Esophagus muscularis mucosa (tissue), 4 donors: ENCODE measurements at places on chromosomes 3 and 15. TPM values are rescaled to one million over a fixed set of nuclear protein-coding genes. Genes with fewer than 3 reads are reported as not detected.

DNA sequence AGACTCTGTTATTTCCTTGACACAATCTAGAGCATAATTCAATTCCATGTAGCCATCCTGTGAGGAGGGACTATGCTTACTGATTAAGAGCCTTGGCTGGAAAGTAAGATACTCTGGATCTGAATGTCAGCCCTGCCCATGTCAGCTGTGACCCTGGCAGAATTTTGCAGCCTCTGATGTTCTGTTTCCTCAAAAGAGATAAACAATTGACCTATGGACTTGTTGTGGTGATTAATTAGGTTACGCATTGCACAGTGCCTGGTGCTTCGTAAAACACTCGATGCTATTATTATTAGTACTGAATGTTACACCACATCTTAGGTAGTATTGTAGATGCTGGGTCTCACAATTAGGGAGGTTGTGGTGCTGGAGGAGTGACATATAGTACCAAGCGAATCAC is 161.3 kb upstream of the MEIS2 start:
- no peaks in the 10 kb centered on the region for H3K27me3 ChIP-seq
- no peaks in the 10 kb centered on the region for H3K36me3 ChIP-seq
- no peak overlapping the region for H3K27ac ChIP-seq
- no peaks in the 10 kb centered on the region for H3K4me1 ChIP-seq

SAMD7 gene
- total RNA-seq, result not detected

DNA sequence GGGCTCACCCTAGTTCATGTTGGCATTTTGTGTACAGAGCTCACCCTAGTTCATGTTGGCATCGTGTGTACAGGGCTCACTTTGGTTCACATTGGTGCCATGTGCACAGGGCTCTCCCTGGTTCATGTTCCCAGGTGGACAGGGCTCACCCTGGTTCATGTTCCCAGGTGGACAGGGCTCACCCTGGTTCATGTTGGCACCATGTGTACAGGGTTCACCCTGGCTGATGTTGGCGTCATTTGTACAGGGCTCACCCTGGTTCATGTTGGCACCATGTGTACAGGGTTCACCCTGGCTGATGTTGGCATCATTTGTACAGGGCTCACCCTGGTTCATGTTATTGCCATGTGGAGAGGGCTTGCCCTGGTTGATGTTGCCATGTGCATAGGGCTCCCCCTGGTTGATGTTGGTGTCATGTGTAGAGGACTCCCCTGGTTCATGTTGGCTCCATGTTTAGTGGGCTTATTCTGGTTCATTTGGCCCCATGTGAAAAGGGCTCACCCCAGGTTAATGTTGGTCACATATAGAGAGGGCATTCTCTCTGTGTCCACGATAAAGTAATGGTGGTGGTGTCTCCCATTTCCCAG is 31.7 kb upstream of the NR2C2 start:
- peaks cover 23% of the 10 kb centered on the region for H3K36me3 ChIP-seq
- no peak overlapping the region for H3K27ac ChIP-seq
- no peaks in the 10 kb centered on the region for H3K27me3 ChIP-seq

DNA sequence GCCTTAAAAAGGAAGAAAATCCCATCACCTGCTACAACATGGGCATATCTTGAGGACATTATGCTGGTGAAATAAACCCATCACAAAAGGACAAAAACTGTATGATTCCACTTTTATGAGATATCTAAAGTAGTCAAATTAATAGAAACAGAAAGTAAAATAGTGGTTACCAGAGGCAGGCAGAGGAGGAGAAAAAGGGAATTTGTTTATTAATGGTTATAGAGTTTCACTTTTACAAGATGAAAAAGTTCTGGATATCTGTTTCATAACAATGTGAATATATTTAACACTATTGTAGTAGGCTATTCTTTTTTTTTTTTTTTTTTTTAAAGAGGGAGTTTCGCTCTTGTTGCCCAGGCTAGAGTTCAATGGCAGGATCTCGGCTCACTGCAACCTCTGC is 40.4 kb downstream of the DPH3 start:
- H3K27ac ChIP-seq, result no peak overlapping the region
- DNase-seq, result no peak
- H3K36me3 ChIP-seq, result peaks cover 10% of the 10 kb centered on the region
- H3K27me3 ChIP-seq, result no peaks in the 10 kb centered on the region

GRCh38 chr3:61730056-61730455 is 168.7 kb downstream of the PTPRG start:
- no peak overlapping the region for H3K4me3 ChIP-seq
- H3K27me3 ChIP-seq, result no peaks in the 10 kb centered on the region
- H3K4me1 ChIP-seq, result peaks cover 7% of the 10 kb centered on the region

GRCh38 chr3:15339786-15340215 is 7.4 kb upstream of the SH3BP5 start:
- H3K27me3 ChIP-seq, result no peaks in the 10 kb centered on the region
- no peak overlapping the region for H3K4me3 ChIP-seq
- no peak for DNase-seq
- no peaks in the 10 kb centered on the region for H3K4me1 ChIP-seq
- no peaks in the 10 kb centered on the region for H3K36me3 ChIP-seq
- no peak overlapping the region for H3K27ac ChIP-seq

CPNE4 gene
- total RNA-seq, result not detected

DNA sequence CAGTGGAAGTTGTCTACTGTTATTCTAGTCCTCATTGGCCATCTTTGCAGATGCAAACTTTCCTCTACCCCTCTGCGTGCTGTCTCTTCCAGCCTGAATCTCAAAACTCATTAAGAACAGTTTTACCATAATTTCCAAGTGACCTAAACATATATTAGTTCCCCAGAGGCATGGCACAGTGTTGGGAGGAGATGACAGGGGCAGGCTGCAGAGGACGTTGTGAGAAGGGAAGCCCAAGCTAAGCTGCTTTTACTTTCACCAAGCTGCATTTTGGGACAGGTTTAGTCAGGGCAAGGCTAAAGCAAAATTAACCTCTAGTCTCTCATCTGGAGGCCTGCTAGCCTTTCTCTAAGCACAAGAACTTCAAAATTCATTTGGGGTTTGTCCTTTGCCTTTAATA is 318.6 kb upstream of the SATB1 start:
- no peaks in the 10 kb centered on the region for H3K36me3 ChIP-seq
- H3K27ac ChIP-seq, result no peak overlapping the region
- no peak for DNase-seq
- H3K4me1 ChIP-seq, result no peaks in the 10 kb centered on the region
- H3K4me3 ChIP-seq, result no peak overlapping the region
- H3K27me3 ChIP-seq, result no peaks in the 10 kb centered on the region

PLIN1 gene
- 2.5 TPM for total RNA-seq

PRR23B gene
- not detected for total RNA-seq

TP63 gene
- 0.26 TPM for total RNA-seq

DNA sequence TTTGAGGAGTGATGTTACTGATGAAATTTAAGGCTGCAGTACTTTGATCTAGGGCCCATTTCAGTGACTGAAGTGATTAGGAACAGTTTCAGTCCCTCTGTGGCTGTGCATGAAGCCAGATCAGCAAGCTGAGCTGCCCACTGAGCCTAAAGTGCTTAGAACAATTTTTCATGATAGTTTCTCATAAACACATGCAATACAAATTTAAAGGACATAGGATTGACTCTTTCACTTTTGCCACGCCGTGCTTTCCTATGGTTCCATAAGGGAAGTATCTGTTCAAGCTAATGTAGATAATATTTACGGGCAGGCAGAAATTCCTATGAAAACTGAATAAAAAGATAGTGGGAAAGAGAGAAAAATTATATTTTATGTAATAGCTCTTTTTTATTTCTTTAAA is 10.6 kb downstream of the ANKUB1 start:
- no peak overlapping the region for H3K27ac ChIP-seq
- no peak overlapping the region for H3K4me3 ChIP-seq
- no peak for DNase-seq
- no peaks in the 10 kb centered on the region for H3K36me3 ChIP-seq

SLC28A1 gene
- total RNA-seq, result not detected

DNA sequence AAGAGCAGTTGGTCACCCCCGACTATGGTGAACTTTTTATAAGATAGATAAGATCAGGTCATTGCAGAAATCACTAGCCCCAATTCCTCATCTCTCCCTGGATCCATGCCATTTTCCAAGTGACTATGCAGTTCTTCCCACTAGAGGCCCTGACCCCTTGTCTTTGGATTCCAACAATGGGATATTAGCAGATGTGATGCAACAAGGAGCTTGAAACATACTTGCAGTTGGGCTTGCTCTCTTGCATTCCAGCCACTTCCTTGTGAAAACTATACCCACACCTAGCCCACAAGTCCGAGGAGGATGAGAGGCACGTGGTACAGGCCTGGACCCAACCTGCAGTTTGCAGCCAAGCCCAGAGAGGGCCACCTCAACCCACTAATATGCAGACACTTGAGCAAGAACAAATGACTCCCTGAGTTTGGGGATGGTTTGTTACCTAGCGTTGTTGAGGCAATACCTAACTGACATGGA is 60.6 kb downstream of the SUCLG2 start:
- no peak for DNase-seq
- H3K4me3 ChIP-seq, result no peak overlapping the region
- H3K27ac ChIP-seq, result no peak overlapping the region
- H3K4me1 ChIP-seq, result peaks cover 8% of the 10 kb centered on the region

GRCh38 chr3:187880441-187880840 is 135.2 kb upstream of the BCL6 start:
- no peaks in the 10 kb centered on the region for H3K4me1 ChIP-seq
- H3K27ac ChIP-seq, result no peak overlapping the region
- DNase-seq, result no peak
- no peaks in the 10 kb centered on the region for H3K27me3 ChIP-seq
- H3K4me3 ChIP-seq, result no peak overlapping the region
- H3K36me3 ChIP-seq, result no peaks in the 10 kb centered on the region

DNA sequence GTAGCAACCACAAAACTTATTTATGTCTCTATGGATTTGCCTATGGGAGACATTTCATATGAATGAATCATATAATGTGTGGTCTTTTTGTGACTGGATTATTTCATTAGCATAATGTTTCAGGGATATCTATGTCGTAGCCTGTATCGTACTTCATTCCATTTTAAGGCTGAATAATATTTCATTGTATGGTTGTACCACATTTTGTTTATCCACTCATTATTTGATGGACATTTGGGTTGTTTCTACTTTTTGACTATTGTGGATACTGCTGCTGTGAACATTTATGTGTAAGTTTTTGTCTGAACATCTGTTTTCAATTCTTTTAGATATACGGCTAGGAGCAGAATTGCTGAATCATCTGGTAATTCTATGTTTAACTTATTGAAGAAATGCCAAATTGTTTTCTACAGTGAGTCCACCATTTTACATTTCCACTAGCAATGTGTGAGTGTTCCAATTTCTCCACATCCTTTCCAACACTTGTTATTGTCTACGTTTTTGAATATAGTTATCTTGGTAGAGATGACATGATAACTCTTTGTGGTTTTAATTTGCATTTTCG is 134.4 kb upstream of the DAZL start:
- H3K27me3 ChIP-seq, result no peaks in the 10 kb centered on the region
